Stimulated activated CD4-positive, alpha-beta T cell treated with anti-CD3 and anti-CD28 coated beads, Interleukin-15, amount 100 ng/mL, for 1 hour (primary cell): ENCODE measurements at places on chromosomes 7 and 10.

DNA sequence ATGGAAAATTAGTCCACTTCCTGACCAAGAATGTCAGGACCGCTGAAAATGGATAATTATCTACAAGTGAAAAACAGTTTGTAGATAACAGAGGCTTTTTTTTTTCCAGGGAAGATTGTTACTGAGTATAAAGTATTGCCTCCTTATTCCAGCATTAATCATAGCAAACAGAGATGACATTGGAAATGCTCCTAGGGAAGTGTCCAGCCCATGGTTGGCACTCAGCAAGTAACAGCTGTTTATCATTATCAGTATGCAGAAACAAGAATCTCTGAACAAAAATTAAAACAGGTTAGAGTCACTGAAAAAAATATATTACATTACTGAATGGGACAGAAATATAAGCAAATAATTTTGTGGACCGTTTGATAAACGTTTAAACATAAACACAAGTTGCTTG is 14.6 kb downstream of the FGL2 start:
- no peak for DNase-seq

GRCh38 chr7:70893422-70893821 is 238.5 kb upstream of the GALNT17 start:
- no peak for DNase-seq

GRCh38 chr10:97851341-97852001 is 1.8 kb downstream of the GOLGA7B start:
- no peak for DNase-seq

DNA sequence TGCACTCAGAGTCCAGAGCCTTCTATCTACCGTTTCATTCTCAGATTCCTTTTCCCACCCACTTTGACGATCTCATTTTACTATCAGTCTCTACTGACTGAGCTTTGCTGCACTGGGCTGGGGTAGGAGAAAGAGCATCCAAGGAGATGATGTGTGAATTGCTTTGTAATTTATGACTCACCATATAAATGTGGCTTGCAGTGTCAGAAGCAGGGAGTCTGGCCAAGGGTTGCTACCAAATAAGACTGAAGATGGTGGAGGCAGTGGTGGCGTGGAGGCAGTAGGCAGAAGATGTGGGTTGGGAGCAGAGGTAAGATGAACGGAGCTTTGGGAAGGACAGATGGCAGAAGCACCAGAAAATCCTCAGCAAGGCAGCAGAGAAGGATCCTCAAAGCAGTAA is 73.3 kb upstream of the AGK start:
- DNase-seq: no peak

- no peak for DNase-seq
Measured at GRCh38 chr10:107826171-107826570, 661.7 kb upstream of the SORCS1 start.

- DNase-seq: no peak
Measured at GRCh38 chr7:6148724-6149360, 117.7 kb downstream of the ANKRD61 start.

- DNase-seq: no peak
Measured at GRCh38 chr10:112721080-112721698, 228.9 kb upstream of the TCF7L2 start.

DNA sequence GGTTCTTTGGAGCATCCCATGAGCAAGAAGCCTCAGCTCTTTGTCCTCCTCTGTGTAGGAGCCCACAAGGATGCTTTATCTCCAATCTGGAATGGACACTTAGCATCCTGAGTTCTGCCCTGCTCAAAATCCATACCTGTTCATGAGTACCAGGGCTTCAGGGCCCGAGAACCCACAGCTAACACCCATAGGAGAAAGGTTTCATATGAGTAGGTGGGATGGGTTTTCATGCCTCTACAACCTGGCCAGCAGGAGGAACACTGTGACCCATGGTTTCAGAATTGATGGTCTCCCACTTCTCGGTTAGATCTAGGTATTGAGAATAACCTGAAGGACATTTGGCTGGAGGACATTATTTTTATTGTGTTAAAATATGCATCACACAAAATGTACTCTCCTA is 57.8 kb downstream of the TBXAS1 start:
- no peak for DNase-seq

DNA sequence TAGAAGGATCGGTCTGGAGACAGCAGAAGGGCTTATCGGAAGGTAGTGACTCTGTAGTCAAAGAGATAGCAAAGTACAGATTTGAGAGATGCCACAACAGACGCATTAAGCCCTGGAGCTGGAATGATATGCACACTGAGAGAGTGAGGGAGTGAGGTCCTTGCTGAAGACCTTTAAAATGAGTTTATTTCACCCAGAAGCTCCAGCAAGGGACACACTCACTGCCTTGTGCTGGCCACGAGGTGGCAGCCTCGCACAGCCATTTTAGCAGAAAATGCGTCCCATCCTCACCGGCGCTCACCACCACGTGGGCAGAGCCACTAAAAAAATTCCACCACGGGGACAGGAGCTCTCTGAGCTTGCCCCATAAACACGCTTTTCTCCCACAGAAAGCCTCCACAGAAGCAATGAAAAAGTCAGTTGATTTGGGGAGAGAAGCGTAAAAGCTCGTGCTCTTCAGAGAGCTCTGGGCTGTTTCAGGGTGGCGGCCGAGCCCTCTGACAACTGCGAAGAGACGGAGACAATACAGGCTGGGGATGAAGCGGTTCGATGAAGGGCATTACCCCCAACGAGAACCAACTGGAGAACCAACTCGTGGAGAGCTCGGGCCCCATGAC is 163.0 kb upstream of the KLF14 start:
- DNase-seq: peak; percentile 53

DNA sequence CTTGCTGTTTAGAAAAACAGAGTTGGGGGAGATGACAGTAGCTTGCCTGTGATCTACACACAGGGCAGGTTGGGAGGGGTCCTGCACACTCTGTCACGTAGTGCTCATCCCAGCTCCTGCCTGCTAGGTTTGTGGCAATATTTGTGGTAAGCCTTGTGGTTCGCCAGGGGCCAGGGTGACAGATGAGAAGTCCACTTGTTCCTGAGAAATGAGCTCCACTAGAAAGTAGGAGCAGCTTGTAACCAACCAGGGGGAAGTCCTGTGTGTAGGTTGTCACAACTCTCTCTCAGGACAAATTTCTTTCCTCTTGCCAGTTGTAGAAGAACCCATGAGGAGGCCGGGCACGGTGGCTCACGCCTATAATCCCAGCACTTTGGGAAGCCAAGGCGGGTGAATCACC is 147.0 kb downstream of the TCF7L2 start:
- no peak for DNase-seq

DNA sequence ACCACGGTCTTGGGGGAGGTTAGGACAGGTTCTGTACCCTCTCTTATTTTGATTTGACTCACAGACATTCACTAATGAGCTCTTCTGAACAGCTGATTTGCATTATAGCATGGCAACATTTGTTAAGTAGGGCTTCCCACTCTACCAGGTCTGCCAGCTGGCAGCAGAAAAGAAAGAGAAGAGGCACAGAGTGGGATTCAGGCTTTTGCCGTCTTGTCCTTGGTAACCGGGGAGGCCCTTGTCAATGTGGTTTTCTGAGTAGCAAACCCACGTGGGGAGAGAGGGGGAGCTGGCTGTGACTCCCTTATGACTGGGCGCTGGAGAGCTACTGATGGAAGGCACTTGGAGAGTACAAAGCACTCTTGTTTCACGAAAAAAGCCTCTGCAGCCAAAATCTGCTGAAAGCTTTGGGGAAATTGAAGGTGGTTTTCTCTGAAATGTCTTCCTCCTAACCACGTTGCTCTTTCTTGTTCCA is 355.3 kb upstream of the GALNT17 start:
- no peak for DNase-seq

- no peak for DNase-seq
Measured at GRCh38 chr7:135977742-135978066, 545 bp upstream of the MTPN start.

- no peak for DNase-seq
Measured at GRCh38 chr7:99860281-99861127, 16.3 kb downstream of the OR2AE1 start.

GRCh38 chr10:50322077-50322476 is 70.8 kb upstream of the ASAH2 start:
- DNase-seq: no peak

- no peak for DNase-seq
Measured at GRCh38 chr7:122199171-122199570, 55.1 kb upstream of the AASS start.

GRCh38 chr10:95963202-95963990 is 55.6 kb downstream of the CC2D2B start:
- no peak for DNase-seq

DNA sequence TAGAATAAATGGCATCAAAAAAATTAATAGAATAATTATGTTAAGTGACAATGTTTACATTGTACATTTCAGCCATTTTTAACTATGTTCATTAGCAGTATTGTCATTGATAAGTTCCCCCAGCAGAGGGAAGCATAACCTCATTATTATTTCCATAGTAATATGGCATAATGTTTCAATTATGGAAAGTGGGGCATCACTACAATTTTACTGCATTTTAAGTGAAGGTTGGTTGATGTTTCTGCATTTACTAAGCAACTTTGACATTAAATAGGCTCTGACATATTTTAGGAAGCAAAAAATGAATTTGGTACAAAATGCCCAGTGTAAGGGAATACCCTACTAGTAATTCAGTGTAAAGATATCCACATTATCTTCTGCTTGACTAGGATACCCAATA is 218.3 kb downstream of the SEMA3A start:
- no peak for DNase-seq

DNA sequence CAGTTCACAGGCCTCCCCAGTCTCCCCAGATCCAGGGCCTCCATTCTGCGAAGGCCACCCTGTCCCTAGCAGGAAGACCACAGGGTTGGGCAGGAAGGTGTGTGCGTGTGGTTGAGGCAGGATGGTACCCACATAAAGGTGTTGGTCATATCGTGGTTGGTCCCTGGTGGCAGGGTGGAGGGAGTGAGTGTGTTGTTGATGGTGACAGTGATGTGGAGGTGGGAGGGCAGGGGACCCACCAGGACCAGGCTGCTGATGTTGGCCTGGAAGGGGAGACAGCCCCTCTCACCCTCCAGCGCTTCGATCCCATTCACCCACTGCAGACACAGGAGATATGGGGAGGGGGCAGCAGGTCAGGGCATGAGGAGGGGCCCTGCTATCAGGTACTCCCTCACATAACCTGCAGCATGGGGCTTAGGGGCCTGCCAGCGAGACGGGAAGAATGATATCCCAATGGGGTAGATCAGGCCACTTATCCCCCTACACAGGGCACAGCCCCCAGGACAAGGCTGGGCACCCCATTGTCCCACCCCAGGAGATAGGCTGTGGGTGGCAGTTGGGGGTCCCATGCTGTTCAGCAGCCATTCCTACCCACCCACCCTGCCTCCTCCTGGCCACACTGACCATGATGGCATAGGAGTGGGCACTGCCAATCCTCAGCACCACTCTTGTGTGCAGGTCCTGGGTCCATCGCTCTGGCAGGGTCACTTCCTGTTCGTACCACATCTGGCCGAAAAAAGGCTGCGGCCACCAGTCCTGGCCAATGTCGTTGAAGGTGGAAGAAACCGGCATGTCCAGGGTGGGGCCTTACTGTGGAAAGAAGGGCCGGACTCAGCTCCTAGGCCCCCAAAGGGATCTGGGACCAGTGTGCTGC is 69.0 kb upstream of the ZNF479 start:
- no peak for DNase-seq

DNA sequence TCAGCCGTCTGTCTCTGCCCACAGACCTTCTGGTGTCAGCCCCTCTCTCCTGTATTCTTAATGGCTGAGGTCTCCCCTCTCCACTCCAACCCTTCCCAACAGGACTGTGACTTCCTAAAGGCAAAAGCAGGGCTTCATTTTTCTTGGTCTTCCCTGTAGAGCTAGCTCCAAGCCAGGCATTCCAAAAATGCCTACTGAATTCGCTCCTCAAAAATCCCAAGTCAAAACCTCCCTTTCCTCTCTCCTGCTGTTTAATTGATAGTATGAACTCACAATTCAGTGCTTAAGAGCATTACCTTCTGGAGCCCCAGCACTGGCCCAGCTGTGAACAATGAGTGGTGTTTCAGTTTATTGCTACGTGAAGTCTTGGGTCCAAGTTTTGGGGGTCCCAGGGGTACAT is 628.4 kb downstream of the PARD3 start:
- DNase-seq: no peak

GRCh38 chr7:69599286-69599954 is 1.1 kb downstream of the AUTS2 start:
- no peak for DNase-seq

GRCh38 chr7:77467408-77467807 is 51.3 kb upstream of the GSAP start:
- DNase-seq: no peak

DNA sequence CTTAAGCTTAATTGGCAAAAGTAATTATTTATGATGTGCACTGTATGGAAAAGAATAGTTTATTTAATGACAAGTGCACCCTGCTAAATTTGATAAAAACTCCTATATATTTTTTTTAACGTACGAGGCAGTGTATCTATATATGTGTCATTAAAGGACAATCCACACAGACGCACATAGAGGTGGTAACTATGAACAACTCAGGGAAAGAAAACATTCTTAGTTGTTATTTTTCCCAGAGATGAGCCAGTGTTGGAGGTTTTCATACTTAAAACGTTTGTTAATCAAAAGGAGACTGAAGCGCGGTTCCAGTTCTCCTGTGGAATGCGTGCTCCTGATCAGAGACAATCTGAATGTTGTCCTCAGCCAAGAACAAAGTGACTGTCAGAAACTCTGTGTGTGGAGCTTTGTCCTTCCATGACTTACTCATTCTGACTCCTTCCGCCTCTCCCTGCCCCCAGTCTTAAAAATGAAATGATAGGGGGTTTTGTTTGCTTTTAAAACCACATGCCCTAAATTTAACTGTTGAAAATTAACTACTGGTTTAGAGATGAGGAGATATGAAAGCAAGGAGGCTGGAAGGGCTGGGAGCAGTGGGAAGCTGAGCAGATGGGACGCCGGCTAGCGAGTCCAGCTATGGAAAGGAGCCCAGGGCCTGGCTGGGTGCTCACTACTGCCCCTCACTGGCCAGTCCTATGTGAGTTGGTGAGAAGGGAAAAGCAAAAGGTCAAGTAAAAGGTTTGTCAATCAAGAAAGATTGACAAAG is 99.6 kb downstream of the SVIL start:
- DNase-seq: no peak

- no peak for DNase-seq
Measured at GRCh38 chr7:102050864-102051460, 233.5 kb downstream of the CUX1 start.

DNA sequence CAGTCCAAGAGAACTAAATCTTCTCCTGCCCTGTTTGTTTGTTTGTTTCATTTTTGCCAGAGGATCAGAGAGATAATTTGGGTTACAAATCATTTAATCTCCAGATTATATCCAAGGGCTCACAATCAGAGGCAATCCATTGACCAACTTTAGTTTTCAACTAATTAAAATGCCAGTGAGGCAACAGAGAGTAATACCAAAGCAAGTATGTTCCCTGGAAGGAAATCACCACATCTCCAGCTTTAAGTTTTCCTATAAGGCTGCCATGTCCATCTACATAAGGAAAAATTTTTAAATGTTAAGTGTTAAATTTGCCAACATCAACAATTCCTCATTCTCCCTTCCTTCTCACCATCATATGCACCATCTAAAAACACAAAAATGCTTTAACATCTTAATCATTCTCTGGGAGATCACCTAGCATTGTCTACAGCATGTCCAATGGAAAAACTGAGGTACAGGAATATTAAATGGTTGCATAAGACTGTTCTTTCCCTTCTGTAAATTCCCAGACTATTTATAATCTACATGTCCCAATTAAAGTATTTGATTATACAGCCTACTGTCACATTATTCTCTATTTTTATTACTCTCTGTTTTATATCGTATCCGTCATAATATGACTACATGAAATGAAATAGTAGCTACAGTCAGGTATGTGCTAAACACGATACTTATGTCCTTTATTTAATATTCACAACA is 14.1 kb downstream of the USP54 start:
- no peak for DNase-seq
